ENCODE measurements at places on chromosomes 7 and 10.

DNA sequence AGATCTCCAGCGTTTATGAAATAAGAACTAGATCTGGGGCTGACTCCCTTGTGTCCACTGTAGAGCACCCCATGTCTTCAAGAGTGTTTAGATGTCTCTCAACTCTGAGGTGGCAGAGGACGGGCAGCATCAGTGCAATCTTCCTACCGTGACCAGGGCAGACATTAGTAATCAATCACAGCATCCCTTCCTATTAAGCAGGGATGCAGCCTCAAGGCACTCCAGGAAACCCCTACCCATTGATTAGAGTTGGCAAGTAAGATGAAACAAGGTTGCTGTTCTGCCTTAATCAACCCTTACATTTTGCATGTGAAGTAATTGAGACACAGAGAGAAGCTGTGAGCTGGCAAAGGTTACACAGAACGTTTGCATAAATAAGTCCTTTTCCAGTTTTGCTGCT lies 283.7 kb upstream of the ZMIZ1 start:
- no peak for DNase-seq

DNA sequence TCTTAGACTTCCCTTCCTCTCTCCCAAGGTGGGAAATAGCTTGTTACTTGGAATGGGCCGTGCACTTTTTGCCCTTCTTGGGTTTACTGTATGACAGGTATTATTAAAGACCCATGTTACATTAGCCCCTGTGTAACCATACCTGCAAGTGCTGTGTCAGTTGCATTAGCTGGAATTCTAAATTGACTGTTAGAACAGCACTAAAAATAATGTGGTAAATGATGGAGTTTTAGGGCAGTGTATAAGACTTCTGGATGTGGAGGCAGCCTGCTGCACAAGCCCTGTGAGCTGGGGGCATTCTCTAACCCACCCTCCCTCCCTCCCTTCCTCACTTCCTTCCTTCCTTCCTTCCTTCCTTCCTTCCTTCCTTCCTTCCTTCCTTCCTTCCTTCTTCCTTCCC lies 52.7 kb downstream of the GALNT17 start:
- peak; percentile 78 for DNase-seq

GRCh38 chr10:7756360-7756992 lies 31.3 kb downstream of the KIN start:
- no peak for DNase-seq

GRCh38 chr7:86889501-86889900 lies 170.0 kb downstream of the ELAPOR2 start:
- no peak for DNase-seq

GRCh38 chr7:35380739-35381224 lies 126.9 kb upstream of the TBX20 start:
- no peak for DNase-seq

DNA sequence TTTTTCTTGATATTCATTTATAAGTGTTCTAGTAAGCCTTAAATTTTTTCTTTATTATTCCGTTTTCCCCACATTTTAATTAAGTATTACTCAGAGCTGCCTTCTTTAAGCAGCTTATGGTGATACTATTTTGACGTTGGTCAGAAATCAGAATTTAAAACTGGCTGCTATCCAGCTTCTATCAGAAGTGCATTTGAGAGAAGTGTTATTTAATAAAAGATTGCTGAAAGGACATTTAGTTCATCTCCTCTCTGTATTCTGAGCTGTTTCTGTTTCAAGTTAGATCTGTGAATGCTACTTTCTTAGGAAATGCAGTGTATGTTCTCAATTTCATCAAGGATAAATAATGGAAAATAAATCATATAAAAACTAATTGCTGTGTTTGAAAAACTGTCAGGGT lies 17.4 kb downstream of the KLHL7 start:
- no peak for DNase-seq

- no peak for DNase-seq
Observed at GRCh38 chr10:104043854-104044253, 41.8 kb downstream of the COL17A1 start.

DNA sequence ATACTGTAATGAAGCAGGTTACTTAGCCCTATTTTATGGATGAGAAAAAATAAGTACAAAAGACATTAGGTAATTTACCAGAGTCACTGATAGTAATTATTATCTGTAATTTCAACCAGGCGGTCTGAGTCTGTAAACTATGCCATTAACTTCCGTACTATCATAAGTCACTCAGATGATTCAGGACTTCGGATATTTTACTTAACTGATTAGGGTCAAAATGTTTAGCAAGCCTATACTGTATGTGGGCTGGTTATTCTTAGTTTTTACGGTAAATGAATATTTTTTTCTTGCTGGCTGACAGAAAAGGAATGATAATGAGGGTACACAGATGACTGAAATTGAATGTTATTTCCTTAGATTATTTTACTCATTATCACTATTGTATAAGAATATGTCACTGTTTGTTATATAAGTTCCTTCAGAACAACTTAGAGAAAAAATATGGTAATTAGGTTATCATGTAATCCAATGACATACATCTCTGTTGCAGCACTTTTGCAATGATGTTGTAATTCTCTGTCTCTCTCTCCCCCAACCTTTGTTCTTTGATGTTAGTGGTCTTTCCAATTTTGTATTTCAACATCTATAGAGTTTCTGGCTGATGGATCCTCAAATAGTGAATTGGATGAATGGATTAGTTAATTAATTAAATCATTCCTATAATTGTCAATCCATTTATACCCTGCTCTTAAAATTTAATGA lies 165.6 kb downstream of the ZEB1 start:
- DNase-seq: no peak

GRCh38 chr7:158431941-158432347 lies 155.7 kb downstream of the PTPRN2 start:
- DNase-seq: no peak

GRCh38 chr7:30504301-30505173 lies at the start of gene GGCT:
Gene GGCT (minus strand): TSS chr7:30504829. CDS start chr7:30504709, 120 bp downstream.
- peak; percentile 83 for DNase-seq

- no peak for DNase-seq
Observed at GRCh38 chr7:78265071-78265470, 466.5 kb downstream of the PHTF2 start.

DNA sequence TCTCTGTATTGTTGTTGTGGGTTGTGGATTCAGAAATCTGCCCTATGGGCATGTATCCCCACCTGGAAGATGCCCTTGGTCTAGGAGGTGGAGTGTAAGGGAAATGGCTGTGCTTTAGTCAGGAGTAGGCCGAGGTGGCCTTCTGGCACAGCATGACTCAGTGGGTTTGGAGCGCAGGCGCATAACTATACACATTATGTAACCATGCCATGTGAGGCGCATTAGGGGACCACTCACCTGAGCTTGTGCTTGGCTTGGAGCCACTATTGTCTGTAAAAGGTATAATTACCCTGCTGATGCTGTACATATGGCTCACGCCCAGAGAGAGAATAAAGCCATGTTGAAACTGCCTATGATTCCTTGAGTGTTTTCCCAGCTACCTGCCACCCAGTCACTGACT lies 20.6 kb upstream of the ADAMTS14 start:
- DNase-seq: no peak

DNA sequence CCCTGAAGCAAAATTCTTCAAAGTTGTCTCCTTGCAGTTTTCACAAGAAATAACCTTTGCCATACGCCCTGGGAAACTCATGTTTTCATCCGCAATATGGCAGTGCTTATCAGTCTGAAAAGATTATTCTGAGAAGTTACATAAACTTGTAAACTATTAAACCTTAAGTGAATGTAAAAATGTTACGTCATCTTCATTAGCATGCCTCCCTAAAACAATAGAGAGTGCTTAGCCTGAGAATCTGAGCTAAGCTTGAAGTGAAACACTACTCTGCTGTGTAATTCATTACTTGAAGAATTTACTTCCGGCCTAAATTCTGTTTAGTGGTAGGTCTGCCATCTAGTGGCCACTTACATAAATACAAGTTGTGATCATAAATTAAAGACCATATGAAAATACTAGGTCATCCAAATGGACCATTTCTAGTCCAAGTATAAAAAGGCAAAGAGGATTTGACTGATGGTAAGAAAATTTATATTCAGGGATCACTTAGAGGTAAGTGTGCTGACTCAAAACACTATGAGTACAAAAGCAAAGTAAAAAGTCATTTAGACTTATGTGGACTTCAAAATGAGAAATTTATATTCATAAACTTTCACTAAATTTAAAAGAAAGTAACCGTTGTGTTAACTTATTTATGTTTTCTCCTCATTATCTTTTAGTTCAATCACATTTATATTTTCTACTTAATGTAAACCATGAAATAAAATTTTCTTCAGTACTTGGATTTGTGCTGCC lies 745.1 kb upstream of the LRRTM3 start:
- peak; percentile 20 for DNase-seq

DNA sequence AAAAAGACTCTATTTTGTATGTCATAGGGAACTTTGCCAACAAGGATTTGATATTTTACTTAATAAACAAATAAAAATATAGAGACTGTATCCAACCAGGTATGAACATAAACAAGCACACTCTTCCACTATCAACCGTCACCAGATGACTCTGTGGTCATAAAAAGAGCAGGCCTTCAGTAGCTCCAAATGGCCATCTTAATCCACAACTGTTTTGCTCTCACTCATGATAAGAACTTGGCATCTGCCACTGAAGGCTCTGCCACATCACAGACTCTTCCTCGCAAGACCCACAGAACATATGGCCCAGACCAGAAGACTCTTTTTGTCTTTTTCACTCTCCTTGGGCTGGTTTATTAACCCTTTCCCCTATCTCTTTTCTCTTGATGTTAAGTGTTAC lies 98.7 kb upstream of the POM121L12 start:
- no peak for DNase-seq

DNA sequence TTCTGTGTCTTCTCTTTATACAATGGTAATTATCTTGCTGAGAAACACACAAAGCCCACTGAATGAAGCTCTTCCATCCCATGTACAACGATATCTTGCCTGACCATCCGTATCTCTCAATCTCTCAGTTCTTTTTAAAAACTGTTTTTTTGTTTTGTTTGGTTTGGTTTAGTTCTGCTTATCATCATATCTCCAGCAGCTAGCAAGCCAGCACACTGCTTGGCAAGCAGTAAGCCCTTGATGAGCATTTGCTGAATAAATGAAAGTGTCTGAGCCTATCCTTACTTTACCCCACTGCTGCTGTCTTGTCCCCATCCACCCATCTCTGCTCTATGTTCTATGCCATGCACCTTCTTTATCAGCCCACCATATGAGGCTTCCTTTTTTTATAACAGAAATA lies 34.2 kb downstream of the ITGB1 start:
- DNase-seq: no peak

DNA sequence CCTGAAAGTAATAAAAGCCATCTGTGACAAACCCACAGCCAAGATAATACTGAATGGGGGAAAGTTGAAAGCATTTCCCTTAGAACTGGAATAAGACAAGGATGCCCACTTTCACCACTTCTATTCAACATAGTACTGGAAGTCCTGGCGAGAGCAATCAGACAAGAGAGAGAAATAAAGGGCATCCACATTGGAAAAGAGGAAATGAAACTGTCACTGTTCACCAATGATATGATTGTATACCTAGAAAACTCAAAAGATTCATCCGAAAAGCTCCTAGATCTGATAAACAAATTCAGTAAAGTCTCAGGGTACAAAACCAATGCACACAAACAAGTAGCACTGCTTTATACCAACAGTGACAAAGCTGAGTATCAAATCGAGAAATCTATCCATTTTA lies 581.7 kb upstream of the TEX47 start:
- DNase-seq: no peak

DNA sequence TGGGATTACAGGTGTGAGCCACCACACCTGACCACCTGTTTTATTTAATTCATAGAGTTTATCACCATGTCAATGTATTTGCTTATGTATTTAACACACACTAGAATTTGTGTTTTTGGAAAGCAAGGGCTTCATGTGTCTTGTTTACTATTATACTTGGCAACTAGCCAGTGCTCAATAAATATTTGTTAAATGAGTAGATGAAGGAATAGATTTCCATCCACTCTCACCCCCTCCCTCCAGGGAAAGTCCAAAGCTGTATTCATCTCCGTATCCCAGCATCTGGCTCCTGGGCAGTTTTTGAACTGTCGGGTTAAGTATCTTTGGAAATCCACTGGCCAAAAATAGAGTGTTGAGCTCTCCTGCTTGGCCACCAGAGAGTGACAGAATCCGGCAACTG lies 4.6 kb upstream of the RADIL start:
- no peak for DNase-seq

DNA sequence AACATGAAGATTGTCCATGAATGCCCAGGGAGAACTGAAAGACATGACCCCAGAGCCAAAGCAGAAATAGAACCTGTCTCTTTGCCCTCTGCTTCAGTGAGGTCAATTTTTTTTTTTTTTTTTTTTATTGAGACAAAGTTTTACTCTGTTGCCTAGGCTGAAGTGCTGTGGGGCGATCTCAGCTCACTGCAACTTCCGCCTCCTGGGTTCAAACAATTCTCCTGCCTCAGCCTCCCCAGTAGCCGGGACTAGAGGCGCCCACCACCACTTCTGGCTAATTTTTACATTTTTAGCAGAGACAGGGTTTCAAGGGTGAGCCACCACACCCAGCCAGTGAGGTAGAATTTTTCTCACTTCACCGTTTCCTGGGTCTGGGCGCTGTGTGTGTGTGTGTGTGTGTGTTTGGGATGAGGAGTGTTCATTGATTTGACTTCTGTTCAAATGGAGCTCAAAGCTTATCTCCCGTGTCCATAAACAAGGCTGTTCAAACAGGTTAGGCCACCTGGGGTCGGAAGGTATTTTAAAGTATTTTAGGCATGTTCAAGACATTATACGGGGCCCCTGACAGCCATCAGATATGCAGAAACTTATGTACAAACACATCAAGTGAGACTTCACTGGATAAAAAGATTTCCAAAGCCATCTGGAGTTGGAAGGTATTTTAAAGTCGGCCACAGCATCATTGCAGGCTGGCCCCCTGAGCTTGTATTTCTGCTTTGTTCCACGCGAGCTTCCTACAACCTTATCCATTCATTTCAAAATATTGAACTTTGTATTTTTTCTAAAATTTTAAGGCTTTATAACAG lies 93.8 kb downstream of the MAP3K8 start:
- DNase-seq: no peak

GRCh38 chr10:15857107-15857575 lies 3.2 kb downstream of the MINDY3 start:
- DNase-seq: no peak

DNA sequence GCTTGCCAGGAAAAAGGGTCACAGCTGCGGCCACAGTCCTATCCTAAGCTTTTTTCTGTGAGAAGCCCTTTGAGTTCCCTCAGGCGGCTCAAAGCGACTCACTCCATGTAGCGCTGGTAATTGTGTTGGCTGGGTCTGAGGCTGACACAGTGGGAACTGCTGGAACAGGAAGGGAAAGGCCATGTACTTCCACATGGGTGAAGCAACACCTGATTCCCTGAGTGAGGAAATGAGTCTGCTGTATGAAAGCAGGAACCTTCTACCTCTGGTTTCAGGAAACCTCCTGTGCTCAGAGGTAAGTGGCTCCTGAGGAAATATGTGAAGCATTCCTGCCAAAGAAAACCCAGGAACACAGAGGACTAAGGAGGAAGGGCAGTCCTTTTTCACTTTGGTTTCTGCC lies 734.6 kb upstream of the SORCS1 start:
- DNase-seq: no peak

DNA sequence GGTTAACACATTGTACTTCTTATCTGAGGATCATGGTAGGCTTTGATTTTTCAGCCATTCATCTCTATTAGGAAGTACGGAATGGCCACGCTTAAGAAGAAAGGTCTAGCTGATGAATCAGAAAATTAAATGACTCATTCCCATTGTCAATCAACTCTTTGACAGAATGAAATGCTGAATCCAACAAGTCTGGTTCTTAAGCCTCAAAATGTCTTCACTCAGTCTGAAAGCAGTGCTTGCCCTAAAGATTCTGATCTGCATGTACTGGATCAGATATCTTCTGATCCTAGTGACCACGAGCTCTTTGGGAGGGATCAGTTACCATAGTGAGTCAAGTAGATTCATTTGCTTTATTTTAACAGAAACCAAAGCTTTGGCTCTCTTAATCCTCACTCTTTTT lies 5.7 kb upstream of the CELF2 start:
- DNase-seq: no peak
